ENCODE measurements at places on chromosomes 5 and 9.

DNA sequence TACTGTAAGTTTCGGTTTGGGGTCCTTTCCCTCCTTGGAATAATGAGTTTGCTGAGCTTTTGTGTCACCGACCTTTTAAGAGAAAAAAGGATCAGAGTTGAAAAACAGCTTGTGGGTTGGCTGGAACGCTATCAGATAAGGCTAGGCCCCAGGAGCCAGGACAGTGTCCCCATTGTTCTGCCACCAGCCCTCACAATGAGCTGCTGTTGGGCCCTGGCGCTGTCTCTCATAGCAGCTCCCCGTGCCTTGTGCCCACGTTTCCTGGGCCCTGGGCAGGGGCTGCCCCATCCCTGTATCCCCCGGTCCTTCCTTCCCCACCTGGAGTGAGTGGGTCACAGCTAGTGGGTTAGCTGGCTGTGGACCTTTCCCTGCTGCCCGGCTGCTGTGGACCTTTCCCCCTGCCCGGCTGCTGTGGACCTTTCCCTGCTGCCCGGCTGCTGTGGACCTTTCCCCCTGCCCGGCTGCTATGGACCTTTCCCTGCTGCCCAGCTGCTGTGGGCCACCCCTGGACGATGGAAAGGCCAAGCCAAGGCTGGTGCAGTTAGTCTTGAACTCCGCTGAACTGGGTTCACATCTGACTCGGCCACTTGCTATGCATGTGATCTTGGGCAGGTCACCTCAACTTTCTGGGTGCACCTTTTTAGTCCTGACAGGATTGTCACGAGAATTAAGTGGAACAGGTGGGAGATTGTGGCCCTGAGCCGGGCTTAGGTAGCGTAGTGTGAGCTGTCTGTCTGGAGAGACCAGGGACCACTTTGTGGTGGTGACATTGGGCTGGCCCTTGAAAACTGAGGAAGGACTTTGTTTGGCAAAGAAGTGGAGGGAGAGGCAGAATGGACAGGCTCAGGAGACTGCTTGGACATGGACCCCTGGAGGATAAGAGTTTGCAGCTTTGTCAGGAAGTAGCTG is 99.5 kb downstream of the DAB2IP start:
- DNase-seq: no peak

- peak; percentile 65 for DNase-seq
Measured at GRCh38 chr5:179553875-179554274, 3.5 kb downstream of the RUFY1 start.

GRCh38 chr5:78997090-78997489 is 12.0 kb upstream of the ARSB start:
- DNase-seq: no peak

DNA sequence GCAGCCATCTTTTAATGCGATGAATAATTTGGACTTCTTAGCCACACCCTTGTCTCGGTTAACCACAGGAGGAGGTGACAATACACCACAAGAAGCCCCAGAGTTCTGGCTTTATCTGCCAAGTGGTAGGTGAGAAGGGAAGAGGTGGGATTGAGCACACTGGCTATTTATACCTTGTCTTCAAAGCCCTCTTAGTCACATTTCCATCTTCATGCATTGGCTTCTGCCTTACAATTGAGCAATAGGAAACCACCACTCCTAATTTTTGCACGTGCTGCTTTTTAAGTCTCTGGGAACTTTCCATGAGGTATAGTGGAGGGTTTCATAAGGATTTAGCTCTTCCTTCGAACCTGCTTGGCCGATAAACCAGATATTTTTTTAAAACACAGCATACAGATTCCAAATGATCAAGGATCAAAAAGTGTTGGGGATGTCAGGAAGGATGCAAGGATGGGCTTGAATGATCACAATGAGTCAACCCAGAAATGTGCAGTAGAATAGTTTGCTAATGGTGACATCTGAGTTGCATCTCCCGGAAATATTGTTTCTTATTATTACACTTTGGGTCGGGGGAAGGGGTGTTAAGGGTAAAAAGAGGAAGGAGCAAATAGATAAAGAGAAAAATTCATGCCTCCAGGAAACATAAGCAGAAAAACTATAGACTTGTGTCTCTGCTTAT is 25.5 kb downstream of the PLAC8L1 start:
- no peak for DNase-seq

DNA sequence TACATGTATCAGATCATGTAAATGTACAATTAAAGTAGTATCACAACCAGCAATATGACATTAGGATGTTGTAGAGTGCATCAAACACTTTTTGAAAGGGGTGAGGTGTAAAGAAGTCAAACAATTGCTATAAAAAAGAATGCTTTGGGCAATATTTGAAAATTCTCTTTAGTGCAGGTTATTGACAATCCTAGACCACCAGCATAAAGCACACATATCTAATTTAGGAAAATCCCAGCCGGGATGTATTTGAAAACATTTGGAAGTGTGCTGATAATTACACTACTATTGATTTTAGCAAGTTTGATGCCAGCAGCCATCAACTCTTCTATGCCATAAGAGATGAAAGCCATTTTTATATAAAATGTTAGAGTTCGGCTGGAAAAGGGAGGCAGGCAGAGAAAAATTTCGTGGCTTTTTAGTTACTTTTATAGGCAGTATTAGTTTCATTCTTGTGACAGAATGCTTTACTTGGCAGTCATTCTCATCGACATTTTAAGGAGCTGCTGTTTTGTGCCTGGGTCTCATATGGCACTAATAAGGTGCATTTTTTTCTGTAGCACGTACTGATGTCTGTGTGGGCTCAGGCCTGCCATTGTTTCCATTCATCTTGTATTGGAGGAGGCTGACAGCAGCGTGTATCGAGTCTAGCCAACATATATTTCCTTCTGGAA is 285.7 kb downstream of the AOPEP start:
- DNase-seq: no peak

DNA sequence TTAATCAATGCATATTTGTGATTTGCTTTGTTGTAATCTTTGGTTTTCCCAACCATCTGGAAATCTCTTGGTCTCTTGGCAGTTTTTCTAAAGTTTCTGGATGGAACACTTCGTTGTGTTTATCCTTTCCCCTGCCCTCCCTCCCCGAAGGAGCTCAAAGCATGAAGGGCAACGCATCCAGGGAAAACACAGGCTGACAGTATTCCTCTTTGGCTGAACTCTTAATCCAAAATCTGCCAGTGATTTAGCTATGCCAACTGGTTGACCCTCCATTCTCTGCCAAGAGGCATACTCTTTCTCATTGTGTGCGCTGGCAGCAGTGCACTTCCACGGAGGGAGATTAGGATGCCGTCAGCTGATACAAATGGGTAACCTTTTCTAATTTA is 20.5 kb downstream of the ZBTB34 start:
- DNase-seq: no peak

GRCh38 chr9:27626244-27627187 is 53.2 kb upstream of the C9orf72 start:
- DNase-seq: no peak

GRCh38 chr5:17354265-17354664 is 136.8 kb downstream of the BASP1 start:
- no peak for DNase-seq

DNA sequence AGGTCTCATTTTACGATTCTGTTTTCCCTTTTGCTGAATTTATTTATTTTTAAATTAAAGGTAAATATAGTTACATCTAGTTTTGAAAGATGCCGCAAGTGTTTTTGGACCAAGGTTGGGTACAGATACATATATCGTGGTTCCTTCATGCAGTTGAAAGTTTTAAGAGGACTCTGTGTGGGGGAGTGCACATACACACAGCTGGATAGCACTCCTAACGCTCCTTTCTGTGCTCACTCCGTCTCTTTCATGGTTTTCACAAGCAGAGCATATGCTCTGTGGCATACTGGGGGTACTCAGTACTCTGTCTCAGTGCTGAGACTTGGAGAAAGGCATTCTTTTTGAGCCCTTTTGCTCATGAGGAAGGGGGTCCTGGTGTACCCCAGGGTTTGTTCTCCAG is 307.5 kb downstream of the DOCK8 start:
- DNase-seq: no peak

- DNase-seq: peak; percentile 82
Measured at GRCh38 chr5:66307647-66308241, 163.6 kb downstream of the SREK1 start.

DNA sequence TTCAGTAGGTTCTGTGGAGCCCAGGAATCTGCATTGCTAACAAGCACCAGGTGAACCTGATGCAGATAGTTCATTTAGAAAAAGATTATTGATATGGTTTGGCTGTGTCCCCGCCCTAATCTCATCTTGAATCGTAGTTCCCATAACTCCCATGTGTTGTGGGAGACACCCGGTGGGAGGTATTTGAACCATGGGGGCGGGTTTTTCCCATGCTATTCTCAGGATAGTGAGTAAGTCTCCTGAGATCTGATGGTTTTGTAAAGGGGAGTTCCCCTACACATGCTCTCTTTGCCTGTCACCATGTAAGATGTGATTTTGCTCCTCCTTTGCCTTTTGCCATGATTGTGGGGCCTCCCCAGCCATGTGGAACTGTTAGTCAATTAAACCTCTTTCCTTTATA is 212.0 kb downstream of the RAB3C start:
- no peak for DNase-seq

- no peak for DNase-seq
Measured at GRCh38 chr9:77417566-77417965, 230.6 kb downstream of the GNA14 start.

- DNase-seq: no peak
Measured at GRCh38 chr9:27665136-27665535, 91.9 kb upstream of the C9orf72 start.

- DNase-seq: no peak
Measured at GRCh38 chr9:795869-796268, 45.6 kb upstream of the DMRT1 start.

DNA sequence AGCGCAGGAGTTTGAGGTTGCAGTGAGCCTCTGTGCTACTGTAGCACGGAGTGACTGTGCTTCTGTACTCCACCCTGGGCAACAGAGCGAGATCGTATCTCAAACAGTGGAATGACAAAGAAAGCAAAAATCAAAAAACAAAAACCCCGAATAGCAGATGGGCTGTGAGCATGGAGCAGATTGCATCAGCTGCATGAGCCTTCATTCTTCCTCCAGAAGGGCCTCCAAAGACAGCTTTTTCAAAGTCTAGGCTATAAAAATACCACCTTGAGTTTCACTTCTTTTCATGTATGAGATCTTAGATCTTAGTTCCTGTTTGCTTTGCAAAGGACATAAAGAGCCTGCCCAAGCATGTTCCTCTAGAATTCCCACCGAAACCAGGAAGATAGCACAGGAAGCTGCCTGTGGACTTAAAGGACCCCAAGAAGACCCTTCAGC is 15.0 kb upstream of the HSPB3 start:
- DNase-seq: no peak

DNA sequence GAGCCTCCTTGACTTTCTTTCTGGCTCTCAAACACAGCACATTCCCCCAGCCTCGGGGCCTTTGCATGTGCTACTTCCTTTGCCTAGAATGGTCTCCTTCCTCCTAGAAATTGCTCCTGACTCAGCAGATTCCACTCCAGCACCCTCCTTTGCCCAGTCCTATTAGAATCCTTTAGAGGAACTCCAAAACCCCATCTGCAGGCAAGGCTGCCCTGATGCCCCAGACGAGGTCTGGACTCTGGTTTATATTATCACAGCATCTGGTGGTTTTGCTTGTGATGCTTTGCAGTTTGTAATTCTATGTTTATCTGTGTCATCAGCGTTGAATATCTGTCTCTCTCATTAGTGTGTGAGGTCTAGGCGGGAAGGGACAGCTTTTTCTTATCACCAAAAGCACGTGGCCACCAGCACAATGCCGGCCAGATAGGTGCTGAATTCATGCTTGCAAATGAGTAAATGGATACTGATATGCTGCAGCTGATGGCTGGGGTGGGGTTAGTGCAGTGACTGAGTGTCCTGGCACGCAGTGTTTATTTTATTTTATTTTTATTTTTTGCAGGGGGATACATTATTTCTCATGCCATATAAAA is 30.0 kb upstream of the ANKH start:
- no peak for DNase-seq

GRCh38 chr9:4706971-4707622 is 27.7 kb downstream of the CDC37L1 start:
- no peak for DNase-seq

DNA sequence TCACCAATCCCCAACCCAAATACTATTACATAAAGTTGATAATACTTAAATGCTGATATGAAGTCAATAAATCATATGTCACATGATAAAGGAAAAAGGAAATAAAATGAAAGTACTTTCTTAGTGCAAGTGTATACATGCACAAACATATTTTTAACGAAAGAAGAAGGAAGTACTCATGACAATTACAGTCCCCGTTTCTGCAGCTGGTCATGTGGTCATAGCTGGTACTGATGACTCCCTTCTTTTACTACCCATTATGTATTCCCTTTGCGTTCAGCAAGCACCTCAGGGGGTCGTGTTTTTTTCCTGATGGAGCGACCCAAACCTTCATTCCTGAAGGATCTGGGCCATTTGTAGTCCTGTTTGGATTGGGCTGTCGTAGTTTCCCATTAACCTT is 27.3 kb downstream of the CENPP start:
- DNase-seq: no peak
